ENCODE measurements at places on chromosomes 16 and 17.
A peak's percentile ranks its signal among the peaks of the same experiment; 100 is the strongest.

- DNase-seq = no peak
Observed at GRCh38 chr16:11090232-11090631, 145.9 kb downstream of the CLEC16A start.

- no peak for DNase-seq
Observed at GRCh38 chr17:57913575-57914272, 41.5 kb downstream of the CUEDC1 start.

GRCh38 chr17:3804503-3804931 is 3.5 kb upstream of the ITGAE start:
- no peak for DNase-seq

GRCh38 chr17:37133136-37133535 is 184.4 kb downstream of the AATF start:
- no peak for DNase-seq

DNA sequence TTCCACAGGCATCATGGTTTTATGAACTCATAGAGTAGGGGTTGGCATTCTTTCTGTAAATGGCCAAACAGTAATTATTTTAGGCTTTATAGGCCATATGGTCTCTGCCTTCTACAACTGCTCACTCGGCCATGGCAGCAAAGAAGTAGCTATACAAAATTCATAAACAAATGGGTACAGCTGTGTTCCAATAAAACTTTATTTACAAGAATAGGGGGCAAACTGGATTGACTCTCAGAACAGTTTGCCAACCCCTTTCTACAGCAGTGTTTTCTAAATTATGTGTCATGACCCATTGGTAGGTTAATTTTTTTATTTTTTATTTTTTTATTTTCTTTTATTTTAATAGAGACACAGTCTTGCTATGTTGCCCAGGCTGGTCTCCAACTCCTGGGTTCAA is 20.4 kb downstream of the GOT2 start:
- DNase-seq = no peak

GRCh38 chr17:82751571-82752370 is at the start of gene TBCD:
Gene TBCD, plus strand, starts transcription at chr17:82752065. Its CDS starts 129 bp downstream, at chr17:82752194.
- peak; percentile 96 for DNase-seq

GRCh38 chr16:49000594-49000993 is 281.0 kb downstream of the CBLN1 start:
- DNase-seq = peak; percentile 25

DNA sequence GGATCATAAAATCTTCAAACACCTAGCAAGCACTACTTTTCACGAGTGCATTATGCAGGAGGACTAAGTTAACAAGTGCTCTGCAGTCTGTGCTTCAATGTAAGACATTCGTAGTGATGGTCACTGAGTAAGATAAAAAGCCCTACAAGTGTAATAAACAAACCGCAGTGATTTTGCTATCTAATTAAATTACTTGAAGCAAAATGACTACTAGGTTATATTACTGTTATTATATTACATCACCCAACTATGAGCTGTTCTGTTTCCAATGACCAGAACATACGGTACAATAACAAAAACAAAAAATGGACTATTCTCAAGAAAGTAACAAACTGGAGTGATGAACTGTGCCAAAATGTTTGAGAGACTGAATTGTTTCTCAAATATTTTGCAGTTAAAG is 11.2 kb downstream of the KLHL10 start:
- no peak for DNase-seq

DNA sequence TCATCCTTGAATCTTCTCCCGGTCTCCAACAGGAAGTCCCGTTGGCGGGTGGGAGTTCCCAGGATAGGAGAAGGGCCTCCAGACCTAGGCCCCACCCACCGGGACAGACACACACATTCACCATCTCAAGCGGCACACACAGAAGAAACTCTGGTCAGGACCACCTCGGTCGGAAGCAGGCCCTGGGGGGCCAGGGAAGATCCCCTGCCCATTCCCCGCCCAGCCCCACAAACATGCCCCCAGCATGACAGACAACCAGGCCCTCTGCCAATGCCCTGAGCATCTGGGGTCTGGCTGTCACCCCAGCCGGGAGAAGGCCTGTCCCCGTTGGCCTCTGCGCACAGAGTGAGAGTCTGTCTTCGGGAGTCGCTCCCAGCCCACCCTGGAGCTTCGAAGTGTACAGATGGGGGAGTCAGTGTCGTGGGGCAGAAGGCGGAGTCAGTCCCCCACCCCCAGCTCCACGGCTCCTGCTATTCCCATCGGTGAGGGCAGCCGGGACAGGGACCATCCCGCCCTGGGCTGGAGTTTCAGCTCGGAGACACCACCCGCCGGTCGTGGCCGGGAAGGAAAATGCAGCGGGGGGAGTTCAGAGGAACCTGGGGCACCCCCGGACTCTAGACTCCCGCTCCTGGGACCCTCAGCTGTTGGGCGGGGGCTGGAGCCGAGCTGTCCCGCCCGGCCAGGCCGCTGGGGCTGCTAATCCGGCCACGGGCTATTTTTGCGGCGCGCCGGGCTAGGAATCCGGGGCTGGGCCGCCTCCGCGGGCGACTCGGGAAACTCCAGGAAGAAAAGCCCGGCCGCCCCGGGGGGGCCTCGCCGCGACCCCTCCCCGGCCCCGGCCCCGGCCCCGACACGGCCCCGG is 660 bp downstream of the RHBDF1 start:
- peak; percentile 86 for DNase-seq

DNA sequence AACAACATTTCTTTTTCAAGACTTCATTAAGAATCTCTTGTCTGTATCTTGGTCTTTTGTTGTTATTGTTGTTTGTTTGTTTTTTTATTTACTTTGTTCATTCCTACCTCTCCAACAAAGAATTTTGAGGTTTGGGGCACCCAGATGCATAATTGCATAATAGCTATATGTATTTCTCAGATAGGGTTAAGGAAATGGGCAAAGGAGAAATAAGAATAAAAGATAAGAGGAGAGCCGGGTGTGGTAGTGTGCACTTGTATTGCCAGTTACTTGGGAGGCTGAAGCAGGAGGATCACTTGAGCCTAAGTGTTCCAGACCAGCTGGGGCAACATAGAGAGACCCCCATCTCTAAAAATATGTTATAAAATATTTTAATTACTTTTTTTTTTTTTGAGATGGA is 30.5 kb downstream of the CDH1 start:
- DNase-seq = no peak

DNA sequence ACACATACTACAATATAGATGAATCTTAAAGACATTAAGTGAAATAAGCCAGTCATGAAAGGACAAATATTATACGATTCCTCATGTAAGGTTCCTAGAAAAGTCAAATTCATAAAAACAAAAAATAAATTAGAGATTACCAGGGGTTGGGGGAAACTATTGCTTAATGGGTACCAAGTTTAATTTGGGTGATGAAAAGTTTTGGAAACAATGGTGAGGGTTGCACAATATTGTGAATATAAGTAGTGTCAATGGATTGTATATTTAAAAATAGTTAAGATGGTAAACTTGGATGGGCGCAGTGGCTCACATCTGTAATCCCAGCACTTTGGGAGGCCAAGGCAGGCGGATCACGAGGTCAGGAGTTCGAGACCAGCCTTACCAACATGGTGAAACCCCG is 17.9 kb downstream of the HSF5 start:
- DNase-seq = no peak

DNA sequence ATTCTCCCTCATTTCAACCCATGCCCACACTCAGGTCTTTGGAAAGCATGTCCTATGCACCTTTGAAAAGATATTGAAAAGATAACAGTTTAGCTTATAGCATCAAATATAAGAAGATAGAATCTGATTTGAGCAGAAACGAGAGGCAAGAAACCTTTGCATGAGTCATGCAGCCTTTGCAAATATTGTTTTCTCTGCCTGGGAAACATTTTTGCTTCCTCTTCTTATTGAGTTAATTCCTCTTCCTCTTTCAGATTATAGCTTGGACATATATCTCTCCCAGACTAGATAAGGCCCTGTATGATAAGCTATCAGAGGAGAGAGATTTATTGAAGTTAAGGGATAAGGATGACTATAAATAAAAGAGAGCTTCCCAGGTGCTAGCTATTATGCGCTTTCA is 46.1 kb upstream of the KCNJ2 start:
- no peak for DNase-seq

DNA sequence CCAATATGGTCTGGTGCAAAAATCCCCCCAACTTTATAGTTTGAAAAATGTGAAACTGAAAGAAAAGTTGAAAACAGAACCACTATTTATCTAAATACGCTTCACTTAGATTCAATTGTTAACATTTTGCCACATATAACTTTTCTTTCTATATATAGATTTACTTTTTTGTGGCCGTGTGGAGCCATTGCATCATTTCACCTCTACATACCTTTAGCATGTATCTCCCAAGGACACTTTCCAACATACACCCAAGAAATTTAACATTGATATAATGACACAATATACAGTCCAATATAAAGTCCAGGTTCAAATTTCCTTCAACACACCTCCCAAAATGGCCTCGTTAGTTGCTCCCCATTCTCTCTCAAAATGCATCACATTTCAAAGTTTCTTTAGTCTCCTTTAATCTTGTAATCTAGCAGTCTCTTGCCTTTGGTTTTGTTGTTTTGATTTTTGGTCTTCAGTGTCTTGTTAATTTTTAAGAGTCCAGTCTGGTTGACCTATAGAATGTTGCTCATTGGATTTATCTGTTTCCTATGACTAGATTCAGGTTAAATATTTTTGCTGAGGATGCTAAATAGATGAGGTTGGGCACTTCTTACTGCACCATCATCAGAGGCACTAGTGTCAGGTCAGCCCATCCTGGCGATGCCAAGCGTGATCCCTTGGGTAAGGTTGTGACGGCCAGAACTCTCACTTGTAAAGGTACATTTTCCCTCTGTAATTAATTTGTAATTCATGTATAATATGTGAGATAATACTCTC is 64.3 kb upstream of the BCAR1 start:
- DNase-seq = no peak

- DNase-seq = no peak
Observed at GRCh38 chr17:15952048-15952532, 7.2 kb downstream of the ADORA2B start.

DNA sequence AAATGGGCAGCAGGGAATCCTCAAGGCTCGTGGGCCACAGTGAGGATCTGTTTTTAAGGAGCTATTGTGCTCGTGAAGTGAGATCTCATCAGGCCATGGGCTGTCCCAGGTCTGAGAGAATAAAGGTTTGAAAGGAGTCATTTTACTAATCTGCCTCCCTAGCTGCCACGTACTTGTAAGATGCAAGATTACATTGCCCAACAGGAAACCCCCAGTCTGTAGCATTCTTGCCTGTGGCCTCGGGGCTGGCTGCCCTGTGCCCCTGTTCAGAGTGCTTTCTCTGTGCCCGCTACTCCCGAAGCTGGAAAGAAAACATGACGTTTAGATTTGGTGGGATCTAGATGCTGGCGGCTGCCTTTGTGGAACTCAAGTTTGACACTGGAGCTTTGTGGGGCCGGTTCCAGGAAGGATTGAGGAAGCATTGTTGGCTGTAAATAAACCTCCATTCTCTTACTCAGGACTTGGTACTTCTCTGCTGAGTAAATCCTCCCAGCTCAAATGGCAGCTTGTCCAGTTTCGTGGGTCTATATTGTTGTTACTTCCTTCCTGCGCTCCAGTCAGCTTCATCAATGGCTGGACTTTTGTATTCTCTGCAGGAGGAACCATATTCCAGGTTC is 21.2 kb downstream of the SAP30BP start:
- no peak for DNase-seq

DNA sequence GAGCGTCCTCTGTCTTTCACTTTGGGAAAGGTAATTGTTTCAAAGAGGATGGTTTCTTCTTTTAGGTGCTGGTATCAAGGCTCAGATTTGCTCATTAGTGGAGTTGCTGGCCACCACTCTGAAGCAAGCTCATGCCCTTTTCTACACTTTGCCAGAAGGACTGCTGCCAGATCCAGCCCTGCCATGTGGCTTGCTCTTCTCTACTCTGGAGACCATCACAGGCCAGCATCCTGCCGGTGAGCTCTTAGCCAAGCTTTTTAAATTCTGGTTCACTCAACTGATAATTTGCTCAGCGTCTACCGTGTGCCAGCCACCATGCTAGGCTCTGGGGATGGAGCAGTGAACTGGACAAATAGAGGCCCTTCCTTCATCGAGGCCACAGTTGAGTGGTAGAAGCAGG is 4.3 kb downstream of the COG1 start:
- no peak for DNase-seq

- no peak for DNase-seq
Observed at GRCh38 chr17:2751491-2751890, 2.0 kb upstream of the CCDC92B start.

DNA sequence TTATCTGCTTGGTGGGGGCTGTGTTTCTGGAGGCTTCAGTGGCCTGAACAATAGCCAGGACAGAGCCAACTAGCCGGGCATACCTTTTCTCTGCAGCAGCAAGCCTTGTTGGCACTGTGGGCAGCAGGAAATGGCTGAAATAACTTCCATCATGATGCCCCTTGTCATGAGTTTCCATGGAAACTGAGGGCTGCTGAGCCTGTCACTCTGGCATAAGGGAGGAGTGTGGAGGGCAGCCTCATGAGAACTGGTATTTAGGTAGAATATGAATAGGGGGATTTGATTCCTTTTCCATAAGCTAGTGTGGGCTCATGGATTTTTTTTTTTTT is 39.4 kb downstream of the PLCG2 start:
- no peak for DNase-seq

GRCh38 chr17:3189961-3190360 is 7.4 kb upstream of the OR1A2 start:
- DNase-seq = no peak

Measured in kidney (tissue), 22 donors.